ENCODE measurements at places on chromosomes 1 and 21.

DNA sequence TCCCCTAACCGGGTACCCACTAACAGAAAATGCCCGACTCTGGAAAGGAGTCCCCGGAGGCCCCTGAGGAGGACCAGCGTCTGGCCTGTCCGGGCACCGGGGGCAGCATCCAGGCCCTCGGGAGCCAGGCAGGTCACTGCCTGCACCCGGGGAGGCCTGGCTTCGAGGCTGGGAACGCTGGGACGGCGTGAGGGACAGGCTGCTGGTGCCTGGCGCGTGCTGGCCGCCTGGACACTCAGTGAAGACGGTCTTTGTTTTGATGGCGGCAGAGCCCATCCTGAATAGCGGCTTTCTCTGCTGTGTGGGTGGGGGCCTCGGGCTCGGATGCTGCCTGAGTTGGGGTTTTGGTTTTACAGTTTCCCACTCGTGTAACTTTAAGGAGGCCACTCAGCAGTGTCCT is 37.6 kb downstream of the PRKCZ start:
- DNase-seq, result no peak

DNA sequence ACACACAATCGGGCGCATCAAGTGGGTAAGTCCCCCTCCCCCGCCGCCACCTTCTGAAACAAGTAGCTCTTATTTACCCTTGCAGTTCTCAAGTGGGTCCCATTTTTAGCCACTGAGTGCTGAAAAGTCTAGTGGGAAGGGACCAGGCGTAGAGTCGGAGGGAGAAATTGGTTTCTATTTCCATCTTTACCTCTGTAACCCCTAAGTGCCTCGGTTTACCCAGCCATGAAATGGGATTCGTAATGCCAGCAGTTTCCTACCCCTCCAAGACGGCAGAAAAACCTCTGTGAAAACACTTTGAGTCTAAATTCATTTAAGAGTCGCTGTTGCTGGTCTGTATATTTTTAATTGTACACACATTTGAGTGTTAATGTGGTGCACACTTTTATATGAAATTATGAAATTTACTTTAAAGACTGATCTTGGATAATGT is 928 bp downstream of the TLCD4 start:
- no peak for DNase-seq

DNA sequence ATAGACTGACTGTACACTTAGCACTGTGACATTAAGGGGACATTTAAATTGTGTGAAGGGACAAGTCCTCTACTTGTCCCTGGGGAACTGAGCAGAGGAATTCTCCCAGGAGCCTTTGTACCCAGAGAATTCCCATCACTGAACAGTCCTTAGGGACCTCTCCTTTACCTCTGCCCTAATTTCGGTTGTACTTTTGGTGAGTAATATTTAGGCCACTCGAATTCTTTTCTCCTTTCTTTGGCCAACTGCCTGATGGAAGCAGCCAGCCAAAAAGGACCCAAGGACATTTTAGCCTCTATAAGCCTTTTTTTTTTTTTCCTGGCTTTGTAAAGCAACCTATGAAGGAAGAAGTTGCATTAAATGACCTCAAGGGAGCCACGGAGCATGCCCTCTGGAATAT is 71.5 kb downstream of the NR5A2 start:
- DNase-seq, result no peak

- DNase-seq, result no peak
These were observed 103.1 kb downstream of the LHX8 start for GRCh38 chr1:75237316-75237715.

- DNase-seq, result no peak
These were observed 948 bp downstream of the STK40 start for GRCh38 chr1:36384542-36385409.

- DNase-seq, result no peak
These were observed 8.3 kb upstream of the C8B start for GRCh38 chr1:56973923-56974742.

DNA sequence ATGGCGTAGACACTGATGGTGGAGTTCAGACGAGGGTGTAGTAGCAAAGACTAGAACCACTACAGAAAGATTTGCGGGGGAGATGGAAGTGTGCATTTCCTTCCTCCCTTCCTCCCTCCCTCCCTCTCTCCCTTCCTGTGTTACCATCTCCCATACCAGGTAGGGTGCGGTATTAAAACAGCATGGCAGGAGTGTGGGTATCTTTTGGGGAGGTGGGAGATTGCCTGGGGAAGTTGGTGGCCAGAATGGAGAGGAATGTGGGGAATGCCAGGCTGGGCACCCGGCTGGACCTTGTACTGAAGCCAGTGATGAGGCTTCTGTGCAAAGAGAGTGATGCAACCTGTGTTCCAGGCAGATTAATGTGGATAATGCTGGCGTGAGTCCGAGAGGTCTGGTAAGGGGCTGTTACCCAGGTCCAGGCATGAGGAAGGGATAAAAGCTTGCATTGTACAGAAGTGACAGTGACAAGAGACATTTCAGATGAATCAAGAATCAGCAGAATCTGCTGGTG is 30.3 kb upstream of the PPP2R5A start:
- DNase-seq, result no peak

DNA sequence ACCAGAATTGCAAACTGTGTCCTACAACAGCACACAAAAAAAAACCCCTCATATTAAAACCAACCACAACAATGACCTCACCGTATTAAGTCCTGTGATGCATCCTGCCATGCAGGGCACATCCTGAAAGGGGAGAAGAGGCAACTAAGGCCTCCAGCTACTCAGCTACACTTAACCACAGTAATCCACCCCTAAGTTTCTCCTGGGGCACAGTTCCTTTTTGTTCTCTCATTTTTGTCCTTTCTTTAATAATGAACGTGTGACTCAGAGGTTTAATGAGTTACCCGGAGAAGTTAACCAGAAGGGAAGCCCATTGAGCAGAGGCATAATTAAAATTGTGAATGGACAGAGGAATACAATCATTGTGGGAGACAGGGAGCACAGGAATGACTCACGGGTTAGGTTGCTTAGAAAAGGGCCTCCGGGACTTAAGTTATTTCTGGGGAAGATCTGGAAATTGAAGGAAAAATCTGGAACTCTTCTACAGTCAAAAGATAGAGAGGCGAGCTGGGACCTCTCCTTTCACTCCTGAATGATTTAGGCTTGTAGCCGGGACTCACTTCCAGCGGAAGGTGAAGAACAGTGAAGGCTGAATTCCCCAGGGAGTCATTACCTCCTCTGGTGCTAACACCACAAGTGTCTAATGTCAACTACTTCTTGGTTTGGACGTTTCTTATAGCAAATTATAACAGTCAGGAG is 36.9 kb upstream of the HIVEP3 start:
- DNase-seq, result no peak

GRCh38 chr1:234840843-234841242 is 230.9 kb upstream of the IRF2BP2 start:
- DNase-seq, result no peak

DNA sequence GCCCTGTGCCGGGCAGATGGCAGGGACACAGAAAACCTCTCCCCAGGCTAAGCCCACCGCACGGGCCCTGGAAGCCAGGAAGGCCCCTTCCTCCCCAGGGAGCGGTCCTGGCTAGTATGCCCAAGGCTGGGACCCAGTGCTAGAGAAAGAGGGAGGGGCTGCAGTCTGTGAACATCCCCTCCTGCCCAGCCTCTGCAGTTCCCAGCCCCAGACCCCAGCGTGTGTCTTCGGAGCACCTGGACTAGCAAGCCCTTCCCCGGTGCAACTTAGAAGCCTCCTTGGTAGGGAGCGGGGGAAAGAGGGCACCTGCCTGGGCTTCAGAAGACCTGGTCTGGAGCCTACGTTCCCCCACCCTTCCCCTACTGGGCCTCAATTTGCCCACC is 2.1 kb downstream of the PLEKHG5 start:
- no peak for DNase-seq

DNA sequence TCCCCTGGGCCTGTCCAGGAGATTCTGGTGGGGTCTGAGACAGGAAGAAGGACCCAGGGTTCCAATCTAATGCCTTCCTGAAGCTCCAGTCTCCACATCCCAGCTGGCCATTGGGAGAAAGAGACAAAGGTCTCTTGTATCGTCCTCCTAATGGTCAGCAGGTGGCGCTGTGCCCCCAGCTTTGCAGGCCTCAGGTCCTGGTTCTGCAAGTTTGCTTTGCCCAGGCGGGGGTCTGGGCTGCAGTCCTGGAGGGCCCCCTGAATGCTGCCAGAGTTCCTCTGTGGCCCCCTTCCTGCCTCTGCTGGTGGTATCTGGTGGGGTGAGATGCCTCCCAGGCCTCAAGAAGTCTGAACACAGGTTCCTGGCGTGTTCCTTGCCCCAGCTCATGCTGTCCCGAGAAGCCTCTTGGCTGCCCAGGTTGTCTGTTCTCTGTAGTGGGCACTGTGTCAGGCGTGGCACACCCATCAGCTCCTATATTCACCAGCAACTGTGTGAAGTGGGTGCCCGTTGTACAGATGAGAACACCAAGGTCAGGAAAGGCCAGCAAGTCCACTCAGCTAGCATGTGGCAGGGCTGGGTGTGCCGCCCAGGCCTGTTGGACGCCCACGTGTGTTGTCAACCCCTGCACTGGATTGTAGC is 33.8 kb upstream of the CSF3R start:
- DNase-seq, result peak; percentile 23

- DNase-seq, result no peak
These were observed 482 bp downstream of the SLC2A5 start for GRCh38 chr1:9068981-9069325.

GRCh38 chr1:170162459-170163246 is 16.9 kb downstream of the NTMT2 start:
- no peak for DNase-seq

- no peak for DNase-seq
These were observed 632 bp upstream of the FALEC start for GRCh38 chr1:150514913-150515327.

- DNase-seq, result no peak
These were observed 143.9 kb downstream of the CLIC6 start for GRCh38 chr21:34812504-34813265.

DNA sequence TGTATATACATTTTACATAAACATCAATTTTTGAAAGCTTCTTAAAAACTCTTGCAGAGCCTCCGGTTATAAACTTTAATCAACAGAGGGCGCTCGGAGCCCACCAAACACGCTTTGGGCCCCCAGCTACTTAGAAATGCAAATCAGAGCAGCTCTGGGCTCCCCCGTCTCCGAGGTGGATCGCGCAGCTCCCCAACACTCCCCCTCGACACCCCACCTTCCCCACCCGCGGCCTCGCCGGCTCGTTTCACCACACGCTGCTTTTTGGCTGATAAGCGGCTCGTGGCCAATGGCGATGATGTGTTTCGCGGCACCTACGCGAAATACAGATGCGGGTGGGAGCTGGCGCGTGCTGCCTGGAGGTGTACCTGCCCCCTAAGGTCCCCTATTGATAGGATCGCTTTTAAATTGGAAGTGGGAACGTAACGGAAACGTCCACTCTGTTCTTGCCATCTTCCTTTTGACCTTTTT is 1.7 kb upstream of the KIF26B start:
- peak; percentile 30 for DNase-seq

- DNase-seq, result no peak
These were observed 363.4 kb downstream of the PDE4B start for GRCh38 chr1:66156144-66156543.

- DNase-seq, result no peak
These were observed 336.9 kb downstream of the KCNT2 start for GRCh38 chr1:196271212-196271947.

DNA sequence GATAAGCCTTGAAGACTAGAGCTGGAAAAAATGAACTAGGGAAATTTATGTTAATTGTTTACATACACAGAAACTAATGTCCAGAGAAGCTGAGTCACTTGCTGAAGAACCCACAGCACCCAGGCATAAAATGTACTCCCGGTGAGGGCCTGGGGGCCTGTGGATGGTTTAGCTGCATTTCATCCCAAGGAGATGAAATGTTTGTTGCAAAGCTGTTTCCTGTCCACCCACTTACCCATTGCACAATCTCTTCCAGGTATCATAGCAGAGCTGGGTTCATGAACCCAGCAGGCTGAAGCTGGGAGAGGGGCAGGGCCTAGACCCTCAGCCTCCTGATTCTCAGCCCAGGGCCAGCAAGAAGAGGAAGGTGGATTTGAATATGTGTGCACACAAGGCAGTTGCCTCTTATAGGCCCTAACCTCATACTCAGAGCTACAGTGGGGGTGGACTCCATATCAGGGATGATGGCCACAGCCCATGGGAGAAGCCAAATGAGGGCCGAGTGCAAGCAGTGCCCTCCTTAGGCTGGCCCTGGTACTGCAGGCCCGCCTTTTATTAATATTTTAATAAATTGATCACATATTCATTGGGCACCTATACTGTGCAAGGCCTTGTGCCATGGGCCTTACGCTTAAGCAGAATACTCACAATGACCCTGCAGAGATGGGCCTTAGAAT is 110.8 kb downstream of the LACTBL1 start:
- no peak for DNase-seq

DNA sequence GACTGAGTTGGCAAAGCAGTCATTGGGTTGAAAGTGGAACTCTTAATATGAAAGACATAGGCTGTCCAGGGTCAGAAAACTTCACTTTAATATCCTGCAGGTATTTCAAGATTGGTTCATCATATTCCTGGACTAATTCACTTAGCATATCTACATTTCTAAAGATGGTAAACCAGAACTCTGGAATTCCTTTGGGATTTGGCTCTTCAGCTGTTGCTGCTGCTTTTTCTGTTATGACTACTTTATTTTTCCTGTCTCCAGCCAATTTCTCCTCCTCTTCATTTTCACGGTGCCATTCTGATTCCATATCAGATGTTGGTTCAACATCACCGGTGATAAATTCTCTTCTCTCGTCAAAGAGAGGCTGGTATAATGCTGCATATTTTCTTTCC is 37.4 kb downstream of the CD58 start:
- DNase-seq, result no peak

- DNase-seq, result no peak
These were observed 7.0 kb downstream of the S100B start for GRCh38 chr21:46597896-46598343.

- no peak for DNase-seq
These were observed 134.0 kb downstream of the HIVEP3 start for GRCh38 chr1:41784531-41785274.

GRCh38 chr1:217419194-217419551 is 211.7 kb downstream of the GPATCH2 start:
- no peak for DNase-seq

GRCh38 chr1:214551436-214552173 is at the start of gene PTPN14:
PTPN14 (minus strand) TSS chr1:214551602; CDS start chr1:214464803, 86,799 bp downstream.
- DNase-seq, result no peak

DNA sequence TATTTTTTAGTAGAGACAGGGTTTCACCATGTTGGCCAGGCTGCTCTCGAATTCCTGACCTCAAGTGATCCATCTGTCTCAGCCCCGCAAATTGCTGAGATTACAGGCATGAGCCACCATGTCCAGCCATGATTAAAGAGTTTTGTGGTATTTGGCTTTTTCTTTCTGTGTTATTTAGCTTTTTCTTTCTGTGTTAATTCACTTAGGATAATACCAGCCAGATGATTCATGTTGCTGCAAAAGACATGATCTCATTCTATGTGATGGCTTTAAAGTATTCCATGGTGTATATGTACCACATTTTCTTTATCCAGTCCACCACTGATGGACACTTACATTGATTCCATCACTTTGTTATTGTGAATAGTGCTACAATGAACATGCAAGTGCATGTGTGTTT is 1135.2 kb downstream of the AMY1C start:
- DNase-seq, result no peak

- no peak for DNase-seq
These were observed 2.6 kb upstream of the MAPKAPK2 start for GRCh38 chr1:206682111-206682510.

- no peak for DNase-seq
These were observed 14.1 kb downstream of the INPP5B start for GRCh38 chr1:37932759-37933158.

- DNase-seq, result peak; percentile 95
These were observed at the start of gene TOR1AIP1 for GRCh38 chr1:179882253-179883039. TOR1AIP1 (plus strand) TSS chr1:179882285; CDS start chr1:179882503, 218 bp downstream.
